Immature natural killer cell (primary cell): ENCODE measurements at places on chromosomes 11 and 22. TPM values are rescaled to one million over a fixed set of nuclear protein-coding genes. Genes with fewer than 3 reads are reported as not detected.
A peak's percentile ranks its signal among the peaks of the same experiment; 100 is the strongest.

DNA sequence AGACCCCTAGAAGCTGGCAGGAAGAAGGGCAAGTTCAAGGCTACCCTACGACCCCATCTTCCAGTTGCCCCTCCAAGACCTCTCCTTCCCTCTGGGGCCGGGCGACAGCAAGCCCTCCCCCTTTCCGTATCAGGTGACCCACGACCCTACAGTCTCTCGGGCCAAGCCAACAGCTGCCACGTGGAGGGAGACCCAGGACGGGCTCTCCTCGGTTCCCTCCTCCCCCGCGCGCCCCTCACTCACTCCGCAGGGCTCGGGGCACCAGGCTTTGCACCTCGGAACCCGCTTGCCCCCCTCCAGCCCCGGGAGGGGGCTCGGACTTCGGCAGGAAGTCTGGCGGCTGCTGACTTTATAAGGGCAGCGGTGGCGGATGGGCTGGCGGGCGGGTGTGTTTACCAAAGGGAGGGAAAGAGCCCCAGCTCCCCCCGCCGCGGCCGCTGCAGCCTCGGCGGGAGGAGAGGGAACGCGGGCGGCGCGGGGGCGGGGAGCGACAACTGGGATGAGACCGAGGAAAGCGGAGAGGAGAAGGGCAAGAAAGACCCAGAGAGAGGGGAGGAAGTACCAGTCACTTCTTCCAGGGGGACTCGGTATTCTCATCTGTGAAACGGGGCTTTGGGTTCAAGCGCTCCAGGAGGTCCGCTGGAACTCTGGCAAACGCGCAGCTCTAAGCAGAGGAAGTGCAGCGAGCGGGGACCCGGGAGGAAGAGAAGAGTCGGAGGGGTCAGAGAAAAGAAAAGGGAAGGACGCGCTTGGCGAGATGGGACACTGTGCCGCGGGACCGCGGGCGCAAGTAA is 767 bp downstream of the SLC43A1 start:
- no peaks in the 10 kb centered on the region for H3K27me3 ChIP-seq
- peak overlapping the region; percentile 68 for H3K27ac ChIP-seq
- H3K36me3 ChIP-seq: no peaks in the 10 kb centered on the region
- H3K4me1 ChIP-seq: peaks cover 23% of the 10 kb centered on the region
- peak; percentile 58 for DNase-seq

The ROBO4 gene
- polyA plus RNA-seq: not detected

- no peak overlapping the region for H3K4me3 ChIP-seq
- no peak overlapping the region for H3K27ac ChIP-seq
- H3K36me3 ChIP-seq: no peaks in the 10 kb centered on the region
- peaks cover 4% of the 10 kb centered on the region for H3K27me3 ChIP-seq
- no peak for DNase-seq
- H3K4me1 ChIP-seq: no peaks in the 10 kb centered on the region
Measured at GRCh38 chr11:12042215-12042676, 33.8 kb upstream of the DKK3 start.

DNA sequence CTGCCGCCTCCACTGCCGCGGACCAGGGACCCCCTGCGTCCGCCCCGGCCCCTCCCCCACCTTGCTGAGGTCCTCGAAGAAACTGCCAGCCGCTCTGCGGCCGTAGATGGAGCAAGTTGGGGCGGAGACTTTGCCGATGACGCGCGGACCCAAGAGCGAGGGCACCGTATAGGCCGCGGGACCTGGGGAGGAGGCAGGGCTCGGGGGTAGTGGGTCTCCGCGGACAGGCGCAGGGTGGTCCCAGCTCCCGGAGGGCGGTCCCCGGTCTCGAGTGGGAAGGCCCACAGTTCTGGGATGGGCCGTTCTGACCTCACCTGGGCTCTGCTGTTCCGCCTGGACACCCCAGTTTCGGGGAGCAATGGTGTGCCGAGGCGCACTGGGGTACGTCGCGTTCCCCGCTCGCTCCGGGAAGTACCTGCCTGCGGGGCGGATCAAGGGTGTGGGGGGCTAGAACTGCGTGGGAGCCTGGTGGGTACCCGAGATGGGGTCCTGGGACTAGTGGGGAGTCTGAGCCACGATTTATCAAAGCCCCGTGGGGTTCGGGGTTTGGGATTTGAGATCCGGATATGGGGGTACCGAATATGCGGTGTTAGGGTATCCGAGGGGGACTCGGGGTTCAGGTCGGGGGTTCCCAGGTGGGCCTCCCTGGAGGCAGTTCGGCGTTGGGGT is 1.2 kb upstream of the TYMP start:
- peaks cover 25% of the 10 kb centered on the region for H3K4me1 ChIP-seq
- DNase-seq: peak; percentile 75
- H3K27me3 ChIP-seq: no peaks in the 10 kb centered on the region

GRCh38 chr11:125517116-125517770 is 21.2 kb upstream of the FEZ1 start:
- peaks cover 9% of the 10 kb centered on the region for H3K27me3 ChIP-seq
- H3K27ac ChIP-seq: no peak overlapping the region
- no peaks in the 10 kb centered on the region for H3K36me3 ChIP-seq
- H3K4me3 ChIP-seq: no peak overlapping the region

DNA sequence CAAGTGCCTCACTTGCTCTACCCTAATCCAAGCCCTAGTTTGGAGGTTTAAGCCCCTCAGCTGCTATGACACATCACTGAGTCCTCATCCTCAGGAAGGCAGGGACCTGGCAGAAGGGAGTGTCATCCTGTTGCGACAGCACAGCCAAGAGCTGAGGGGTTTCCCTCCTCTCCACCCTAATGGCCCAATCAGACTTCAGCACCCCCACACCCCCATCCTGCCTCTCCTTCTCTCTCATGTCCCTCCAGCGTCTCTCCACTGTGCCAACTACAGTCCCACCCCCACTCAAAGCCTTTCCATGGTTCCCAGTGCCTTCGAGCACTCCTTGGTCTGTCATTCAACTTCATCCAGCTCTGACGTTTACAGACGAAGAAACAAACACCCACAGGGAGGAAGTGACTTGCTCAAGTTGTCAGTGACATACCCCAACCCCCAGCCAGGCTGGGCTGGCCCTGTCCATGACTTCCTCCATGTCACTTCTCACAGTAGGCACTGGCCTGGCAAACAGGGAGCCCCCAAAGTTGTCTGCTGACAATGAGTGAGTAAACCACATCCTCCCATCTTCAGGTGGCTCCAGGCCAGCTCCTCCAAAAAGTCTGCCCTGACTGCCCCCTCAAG is 15.6 kb downstream of the ARAP1 start:
- peak overlapping the region; percentile 99 for H3K27ac ChIP-seq
- H3K4me3 ChIP-seq: peak overlapping the region; percentile 94
- H3K36me3 ChIP-seq: peaks cover 1% of the 10 kb centered on the region
- peaks cover 31% of the 10 kb centered on the region for H3K27me3 ChIP-seq
- peak; percentile 92 for DNase-seq

DNA sequence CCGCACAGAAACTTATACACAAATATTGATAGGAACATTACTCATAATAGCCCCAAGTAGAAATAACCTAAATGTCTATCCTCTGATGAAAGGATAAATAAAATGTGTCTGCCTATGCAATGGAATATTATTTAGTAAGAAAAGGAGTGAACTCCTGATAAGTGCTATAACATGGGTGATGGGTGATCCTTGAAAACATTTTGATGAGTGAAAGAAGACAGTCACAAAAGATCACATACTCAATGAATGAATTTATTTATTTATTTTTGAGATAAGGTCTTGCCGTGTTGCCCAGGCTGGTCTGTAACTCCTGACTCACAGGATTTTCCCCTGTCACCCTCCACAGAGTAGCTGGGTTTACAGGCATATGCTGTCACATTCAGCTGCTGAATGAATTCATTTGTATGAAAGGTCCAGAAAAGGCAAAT is 17.3 kb downstream of the RNF121 start:
- DNase-seq: no peak
- H3K36me3 ChIP-seq: no peaks in the 10 kb centered on the region
- H3K27ac ChIP-seq: no peak overlapping the region
- H3K27me3 ChIP-seq: no peaks in the 10 kb centered on the region
- no peak overlapping the region for H3K4me3 ChIP-seq

GRCh38 chr22:20008221-20008995 is 8.2 kb downstream of the ARVCF start:
- no peaks in the 10 kb centered on the region for H3K27me3 ChIP-seq
- H3K4me1 ChIP-seq: peaks cover 25% of the 10 kb centered on the region
- H3K36me3 ChIP-seq: peaks cover 2% of the 10 kb centered on the region
- no peak overlapping the region for H3K27ac ChIP-seq

The OR4X1 gene
- not detected for polyA plus RNA-seq

The OR52N5 gene
- polyA plus RNA-seq: not detected

- H3K4me3 ChIP-seq: peak overlapping the region; percentile 61
- peaks cover 62% of the 10 kb centered on the region for H3K4me1 ChIP-seq
- H3K36me3 ChIP-seq: peaks cover 3% of the 10 kb centered on the region
- no peak for DNase-seq
- H3K27ac ChIP-seq: peak overlapping the region; percentile 78
- no peaks in the 10 kb centered on the region for H3K27me3 ChIP-seq
Measured at GRCh38 chr11:88345949-88346348, 8.4 kb upstream of the CTSC start.

The GTSE1 gene
- polyA plus RNA-seq: 0.50 TPM

- no peaks in the 10 kb centered on the region for H3K4me1 ChIP-seq
- H3K36me3 ChIP-seq: peaks cover 3% of the 10 kb centered on the region
- H3K27ac ChIP-seq: no peak overlapping the region
- DNase-seq: no peak
- peaks cover 4% of the 10 kb centered on the region for H3K27me3 ChIP-seq
Measured at GRCh38 chr11:120645639-120646038, 134.1 kb downstream of the GRIK4 start.

GRCh38 chr11:93034723-93035039 is 65.2 kb downstream of the MTNR1B start:
- no peaks in the 10 kb centered on the region for H3K27me3 ChIP-seq
- no peak overlapping the region for H3K27ac ChIP-seq
- no peaks in the 10 kb centered on the region for H3K4me1 ChIP-seq
- no peaks in the 10 kb centered on the region for H3K36me3 ChIP-seq
- no peak for DNase-seq
- no peak overlapping the region for H3K4me3 ChIP-seq

DNA sequence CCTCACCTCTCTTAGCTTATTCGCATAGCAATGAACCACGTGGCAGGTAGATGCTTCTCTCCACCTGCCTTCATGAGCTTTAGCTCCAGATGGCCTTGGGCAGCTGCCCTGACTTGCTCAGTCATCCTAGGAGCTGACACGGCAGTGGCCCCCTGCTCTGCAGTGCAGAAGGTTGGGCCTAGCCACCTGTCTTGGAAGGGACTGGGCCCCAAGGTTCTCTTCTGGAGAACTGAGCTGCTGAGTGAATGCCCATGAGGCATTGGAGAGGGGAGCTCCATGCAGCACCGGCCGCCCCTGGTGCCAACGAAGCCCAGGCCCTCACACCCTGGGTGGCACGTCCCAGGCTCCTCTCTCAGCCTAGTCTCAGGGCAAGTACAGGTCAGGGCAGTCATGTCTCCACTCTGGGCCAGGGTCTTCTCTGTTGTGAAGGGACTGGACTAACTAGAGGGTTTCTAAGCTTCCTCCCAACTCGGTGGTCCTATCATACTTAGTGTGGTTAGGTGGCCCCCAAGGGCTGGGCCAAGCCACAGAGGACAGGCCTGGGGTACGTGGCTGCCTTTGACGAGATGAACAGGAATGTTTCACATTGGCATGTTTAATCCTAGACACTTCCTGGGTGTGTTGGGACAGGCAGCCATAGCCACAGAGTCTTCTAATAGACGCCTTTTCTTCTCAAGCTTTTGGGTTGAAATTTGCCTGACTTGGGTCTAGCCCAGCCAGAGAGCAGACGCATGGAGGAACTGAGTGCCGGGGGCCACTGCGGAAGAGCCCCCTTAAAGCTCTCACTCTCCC is 47.9 kb downstream of the ALX4 start:
- peaks cover 28% of the 10 kb centered on the region for H3K4me1 ChIP-seq
- H3K27ac ChIP-seq: no peak overlapping the region
- H3K4me3 ChIP-seq: no peak overlapping the region
- no peaks in the 10 kb centered on the region for H3K27me3 ChIP-seq

- H3K27ac ChIP-seq: peak overlapping the region; percentile 74
- H3K4me3 ChIP-seq: peak overlapping the region; percentile 53
- no peak for DNase-seq
- peaks cover 13% of the 10 kb centered on the region for H3K27me3 ChIP-seq
- H3K4me1 ChIP-seq: peaks cover 68% of the 10 kb centered on the region
Measured at GRCh38 chr22:39530116-39530515, 2.4 kb downstream of the RPS19BP1 start.

The CCDC87 gene
- polyA plus RNA-seq: not detected

- no peaks in the 10 kb centered on the region for H3K27me3 ChIP-seq
- no peak overlapping the region for H3K27ac ChIP-seq
- DNase-seq: no peak
- H3K36me3 ChIP-seq: peaks cover 3% of the 10 kb centered on the region
Measured at GRCh38 chr11:58600510-58600909, 21.6 kb downstream of the ZFP91 start.

DNA sequence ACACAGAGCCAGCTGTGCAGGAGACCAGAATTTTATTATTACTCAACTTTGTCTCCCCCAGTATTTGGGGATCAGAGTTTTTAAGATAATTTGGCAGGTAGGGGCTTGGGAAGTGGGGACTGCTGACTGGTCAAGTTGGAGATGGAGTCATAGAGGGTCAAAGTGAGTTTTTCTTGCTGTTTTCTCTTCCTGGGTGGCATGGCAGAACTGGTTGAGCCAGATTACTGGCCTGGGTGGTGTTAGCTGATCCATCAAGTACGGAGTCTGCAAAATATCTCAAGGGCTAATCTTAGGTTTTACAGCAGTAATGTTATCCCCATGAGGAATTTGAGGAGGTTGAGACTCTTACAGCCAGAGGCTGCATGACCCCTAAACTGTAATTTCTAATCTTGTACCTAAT is 153.5 kb downstream of the OR4C45 start:
- H3K27ac ChIP-seq: no peak overlapping the region
- H3K4me3 ChIP-seq: no peak overlapping the region
